Activated CD4-positive, alpha-beta T cell treated with anti-CD3 and anti-CD28 coated beads for 1 hour (primary cell): ENCODE measurements at places on chromosomes 12 and 14.

GRCh38 chr12:113825705-113826104 is 140.4 kb downstream of the RBM19 start:
- DNase-seq = no peak

GRCh38 chr12:114626-115211 is 48.2 kb downstream of the IQSEC3 start:
- DNase-seq = no peak

DNA sequence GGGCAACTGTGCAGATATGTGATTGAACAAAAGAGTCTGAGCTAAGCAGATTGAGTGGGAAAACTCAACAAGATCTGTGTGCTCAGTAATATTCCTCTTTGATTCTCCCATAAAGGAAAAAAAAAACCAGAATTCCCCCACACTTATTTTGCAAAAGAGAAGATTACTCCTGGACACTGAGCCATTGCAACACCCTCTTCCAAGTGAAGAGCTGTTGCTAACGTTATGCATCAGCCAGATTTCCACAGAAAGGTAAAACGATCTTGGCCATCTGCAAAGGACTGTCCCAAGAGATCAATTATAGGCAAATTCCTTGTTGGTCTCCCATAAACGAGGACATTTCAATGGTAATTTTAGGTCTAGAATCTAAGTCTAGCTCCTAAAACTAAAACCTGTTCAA is 587.7 kb downstream of the C12orf50 start:
- no peak for DNase-seq

GRCh38 chr14:101925152-101925551 is 39.2 kb upstream of the DYNC1H1 start:
- DNase-seq = no peak

- DNase-seq = no peak
These were observed 147.6 kb downstream of the PHETA1 start for GRCh38 chr12:111221062-111222026.

- no peak for DNase-seq
These were observed 87.3 kb upstream of the RIN3 start for GRCh38 chr14:92426237-92426636.

DNA sequence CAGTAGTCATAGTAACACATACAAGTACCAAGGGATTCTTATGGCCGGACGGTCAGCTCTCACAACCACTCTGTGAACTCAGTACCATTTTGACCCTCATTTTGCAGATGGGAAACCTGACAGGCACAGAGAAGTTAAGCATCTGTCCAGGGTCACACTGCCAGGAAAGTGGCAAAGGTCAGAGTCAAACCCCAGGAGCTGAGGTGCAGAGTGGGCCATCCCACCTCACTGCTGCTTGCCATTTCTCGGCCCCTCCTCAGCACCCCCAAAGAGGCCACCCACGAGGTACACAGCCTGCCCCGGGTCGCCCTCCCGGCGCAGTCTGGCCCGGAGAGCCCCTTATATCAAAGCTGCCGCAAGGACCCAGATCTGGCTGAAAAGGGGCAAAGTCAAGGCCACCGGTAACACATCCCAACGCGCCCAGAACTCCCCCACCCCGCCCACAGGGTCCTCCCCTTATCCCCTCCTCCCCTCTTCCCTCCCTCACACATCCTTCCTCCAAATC is 1.7 kb downstream of the NCOR2 start:
- no peak for DNase-seq
